ENCODE measurements at places on chromosomes 7 and 10.

DNA sequence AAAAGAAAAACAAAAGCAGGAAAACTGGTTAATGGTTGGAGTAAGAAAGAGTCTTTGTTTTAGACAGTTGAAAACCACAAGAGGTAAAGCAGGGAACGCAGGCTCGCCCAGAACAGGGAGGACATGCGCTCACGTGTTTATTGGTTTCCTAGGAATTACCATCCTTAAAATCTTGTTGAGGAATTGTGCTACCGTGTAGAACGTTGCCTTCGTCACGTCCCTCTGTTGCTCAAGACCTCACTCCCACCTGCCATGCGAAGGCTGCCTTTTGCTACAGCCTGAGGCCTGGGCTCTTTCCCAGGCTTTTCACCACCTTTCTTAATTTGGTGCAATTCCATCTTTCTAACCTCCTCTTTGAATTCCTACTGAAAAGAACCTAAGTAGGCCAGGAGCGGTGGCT, 61.6 kb upstream of the CAMK1D start:
- DNase-seq: no peak

DNA sequence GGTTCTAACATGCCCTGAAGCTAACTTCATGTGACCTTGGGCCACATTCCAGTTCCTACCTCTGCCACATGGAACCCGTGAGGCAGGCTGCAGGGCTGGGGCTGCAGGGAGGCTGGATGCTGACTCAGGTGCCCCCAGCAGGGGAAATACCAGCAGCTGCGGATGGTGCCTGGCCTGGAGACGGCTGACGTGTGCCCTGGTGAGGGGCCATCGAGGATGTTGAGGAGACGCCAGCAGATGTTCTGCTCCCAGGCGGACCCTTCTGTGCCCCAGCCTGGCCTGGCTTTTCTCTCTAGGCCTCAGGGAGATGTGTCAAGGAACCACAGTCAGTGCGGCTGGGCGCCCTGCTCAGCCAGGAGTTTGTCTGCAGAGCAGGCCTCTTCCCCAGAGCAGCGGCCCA, 8.8 kb downstream of the BAG3 start:
- no peak for DNase-seq

GRCh38 chr7:47405286-47405904, 176.5 kb downstream of the TNS3 start:
- no peak for DNase-seq

DNA sequence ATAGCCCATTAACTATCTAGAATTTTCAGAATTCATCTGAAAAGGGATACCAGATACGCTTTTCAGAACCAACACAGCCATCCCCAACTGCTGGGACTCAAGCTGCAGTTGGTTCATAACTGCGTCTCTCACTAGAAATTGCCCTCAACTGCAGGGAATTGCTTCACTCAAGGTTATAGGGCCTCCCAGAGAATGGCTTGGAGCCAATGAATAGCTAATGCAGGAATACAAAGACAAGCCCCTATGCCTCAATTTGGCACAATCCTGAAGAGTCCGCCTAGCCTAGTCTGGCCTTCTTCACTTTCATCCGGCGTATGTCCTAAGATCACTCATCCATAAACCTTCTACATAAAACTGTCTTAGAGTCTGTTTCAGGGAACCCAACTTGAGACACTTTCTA, 164.0 kb downstream of the SKAP2 start:
- no peak for DNase-seq

GRCh38 chr7:50393076-50393475, 57.1 kb downstream of the FIGNL1 start:
- peak; percentile 32 for DNase-seq

- DNase-seq: no peak
Observed at GRCh38 chr10:19892270-19892669, 76.0 kb downstream of the PLXDC2 start.
